ENCODE measurements at places on chromosomes 5 and 9.
A peak's percentile ranks its signal among the peaks of the same experiment; 100 is the strongest.

DNA sequence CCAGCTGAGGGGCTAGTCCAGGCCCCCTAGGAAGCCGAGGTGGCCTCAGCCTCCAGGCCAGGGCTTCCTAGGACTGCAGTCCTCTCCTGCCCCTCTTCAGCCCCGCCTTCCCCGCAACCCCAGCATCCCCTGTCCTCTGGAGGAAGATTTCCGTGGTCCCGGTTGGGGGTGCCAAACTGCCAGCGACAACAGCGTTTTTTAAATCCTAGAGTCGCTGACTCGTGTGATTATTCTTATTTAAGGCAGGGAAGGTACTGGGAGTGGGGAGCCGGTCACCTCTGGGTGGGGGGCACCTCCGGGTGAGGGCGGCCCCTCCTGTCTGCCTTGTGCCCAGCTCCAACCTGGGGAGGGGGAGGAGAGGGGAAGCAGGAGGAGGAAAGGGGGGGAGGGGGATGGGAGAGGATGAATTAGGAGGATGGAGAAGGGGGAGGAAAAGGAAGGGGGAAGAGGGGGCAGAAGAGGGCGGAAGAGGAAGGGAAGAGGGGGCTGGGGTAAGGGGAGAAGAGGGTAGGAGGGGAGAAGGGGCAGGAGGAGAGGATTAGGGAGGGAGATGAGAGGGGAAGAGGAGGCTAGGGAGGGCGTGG lies 173.1 kb upstream of the IER5L start:
- peak; percentile 87 for DNase-seq

DNA sequence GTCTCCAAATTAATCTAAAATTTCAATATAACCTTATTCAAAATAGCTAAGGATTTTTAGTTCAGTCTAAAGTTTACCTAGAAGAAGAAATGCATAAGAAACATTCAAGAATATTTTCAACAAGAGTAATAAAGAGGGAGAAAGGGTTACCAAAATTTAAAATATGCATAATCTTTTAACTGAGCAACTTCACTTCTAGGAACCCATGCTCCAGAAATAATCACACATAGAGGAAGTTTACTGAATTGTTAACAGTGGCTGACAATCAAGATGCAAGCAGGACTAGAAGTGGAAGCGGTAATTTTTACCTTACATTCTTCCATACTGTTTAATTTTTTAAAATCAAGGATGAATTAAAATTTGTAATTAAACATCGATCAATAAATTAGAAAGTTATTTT lies 1.9 kb downstream of the PJA2 start:
- DNase-seq: peak; percentile 26

DNA sequence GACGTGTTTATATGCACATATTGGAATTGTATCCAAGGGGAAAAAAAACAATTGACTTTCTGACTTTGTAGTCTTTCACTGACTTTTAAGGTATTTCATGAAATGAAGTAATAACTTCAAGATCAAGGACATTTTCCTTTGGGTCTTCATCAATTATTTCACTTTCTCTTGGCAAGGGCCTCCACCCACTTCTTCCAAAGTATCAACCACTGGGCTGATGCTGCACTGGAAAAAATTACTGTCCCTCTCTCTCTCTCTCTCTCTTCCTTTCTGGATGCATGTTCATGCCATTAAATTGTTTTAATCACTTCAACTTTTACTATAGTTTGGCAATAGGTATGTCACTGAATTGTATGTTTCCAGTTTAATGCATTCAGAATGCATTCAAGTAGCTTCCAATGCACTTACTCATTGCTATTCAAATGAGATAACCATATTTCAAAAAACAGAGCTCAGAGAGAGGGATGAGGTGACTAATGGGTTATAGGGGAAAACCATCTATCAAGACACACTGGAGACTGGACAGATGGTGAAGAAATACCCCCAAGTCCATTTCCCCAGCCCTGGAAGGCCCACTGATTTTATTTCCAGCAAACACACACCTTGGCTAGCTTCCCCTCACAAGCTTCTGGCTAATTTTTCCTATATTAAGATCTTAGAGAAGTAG lies 585.3 kb downstream of the EBF1 start:
- DNase-seq: no peak

DNA sequence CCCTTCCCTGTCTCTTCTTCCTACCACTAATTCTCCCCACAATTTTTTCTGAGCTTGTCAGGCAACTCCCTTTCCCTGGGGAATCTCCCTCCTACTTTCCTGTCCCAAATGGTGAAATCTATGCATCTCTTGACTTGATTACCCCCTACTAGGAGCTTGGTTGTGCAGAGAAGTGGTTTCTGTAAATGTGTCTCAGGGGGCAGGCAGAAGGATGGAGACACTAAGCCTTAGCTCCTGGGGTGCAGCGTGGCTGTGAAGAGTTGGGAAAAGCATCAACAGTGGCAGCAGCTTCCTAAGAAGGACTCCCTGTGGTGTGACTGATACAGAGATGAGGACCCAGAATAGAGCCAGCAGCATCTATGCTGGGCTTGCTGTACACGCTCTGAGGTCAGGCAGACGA lies 62.3 kb downstream of the NRG2 start:
- peak; percentile 25 for DNase-seq

DNA sequence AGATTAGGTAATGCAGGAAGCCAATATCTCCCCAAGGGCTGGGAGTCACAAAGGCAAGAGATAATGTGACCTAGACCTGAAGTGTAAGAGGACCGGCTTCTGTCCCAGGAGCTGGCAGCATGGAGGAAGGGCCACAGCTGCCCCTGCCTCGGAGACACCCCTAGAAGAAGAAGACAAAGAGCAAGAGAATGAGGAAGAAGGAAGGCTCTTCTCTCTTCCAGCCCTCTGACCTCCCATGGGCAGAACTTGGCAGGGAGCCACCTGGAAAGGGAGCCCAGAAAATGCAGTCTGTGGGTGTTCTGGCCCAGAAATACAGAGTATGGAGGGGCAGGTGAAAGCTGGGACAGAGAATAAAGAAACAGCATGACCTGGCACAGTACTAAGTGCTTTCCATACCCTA lies 151.0 kb downstream of the C5orf15 start:
- no peak for DNase-seq

DNA sequence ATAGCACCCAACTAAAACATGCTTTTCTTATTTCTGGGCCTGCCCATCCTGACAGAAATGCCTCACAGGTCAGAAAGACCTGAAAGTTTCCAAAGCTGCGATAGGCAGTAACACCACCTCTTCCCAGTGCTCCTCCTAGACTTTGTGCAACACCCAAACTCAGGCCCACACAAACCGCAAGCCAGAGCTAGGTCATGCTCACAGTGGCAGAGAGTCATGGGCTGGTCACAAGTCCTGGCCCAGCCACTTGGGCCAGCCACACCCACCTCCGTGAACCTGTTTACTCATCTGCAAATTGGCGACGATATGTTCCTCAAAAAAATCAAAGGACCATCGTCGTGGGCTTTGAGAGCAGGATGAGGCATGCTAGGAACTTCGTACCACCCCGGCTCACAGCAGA lies 44.0 kb upstream of the SLC25A51 start:
- no peak for DNase-seq

GRCh38 chr9:7443541-7443940 lies 356.0 kb downstream of the DMAC1 start:
- no peak for DNase-seq

- DNase-seq: peak; percentile 75
These were observed 8.9 kb downstream of the AGXT2 start for GRCh38 chr5:35038891-35039290.

DNA sequence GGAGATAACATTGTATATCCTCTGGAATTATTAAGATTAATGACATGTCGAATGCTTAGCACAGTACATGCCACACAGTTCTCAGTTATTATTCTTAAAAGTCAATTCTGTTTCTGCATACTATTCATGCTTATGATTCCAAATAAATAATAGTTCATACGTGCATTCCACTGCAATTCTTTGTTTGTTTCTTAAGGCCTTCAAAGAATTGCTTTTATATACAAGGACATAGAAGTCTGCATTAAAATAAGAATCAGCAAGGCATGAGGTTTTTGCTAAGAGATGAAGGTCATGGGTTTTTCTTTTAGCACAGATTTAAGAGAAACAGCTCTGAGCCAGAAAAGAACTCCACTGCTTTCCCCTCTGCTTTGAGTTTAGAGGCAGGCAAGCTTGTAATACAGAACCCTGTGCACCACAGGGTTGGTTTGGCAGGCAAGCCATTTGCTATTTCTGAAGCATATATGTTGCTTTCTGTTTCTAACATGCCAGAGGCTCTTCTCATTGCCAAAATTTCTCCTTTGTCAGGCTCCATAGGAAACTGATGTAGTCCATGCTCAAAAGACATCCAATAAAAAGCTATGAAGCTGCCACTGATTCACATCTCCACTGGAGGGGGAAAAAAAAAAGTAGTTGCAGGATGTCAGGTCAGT lies 420.6 kb upstream of the TYRP1 start:
- DNase-seq: peak; percentile 57

DNA sequence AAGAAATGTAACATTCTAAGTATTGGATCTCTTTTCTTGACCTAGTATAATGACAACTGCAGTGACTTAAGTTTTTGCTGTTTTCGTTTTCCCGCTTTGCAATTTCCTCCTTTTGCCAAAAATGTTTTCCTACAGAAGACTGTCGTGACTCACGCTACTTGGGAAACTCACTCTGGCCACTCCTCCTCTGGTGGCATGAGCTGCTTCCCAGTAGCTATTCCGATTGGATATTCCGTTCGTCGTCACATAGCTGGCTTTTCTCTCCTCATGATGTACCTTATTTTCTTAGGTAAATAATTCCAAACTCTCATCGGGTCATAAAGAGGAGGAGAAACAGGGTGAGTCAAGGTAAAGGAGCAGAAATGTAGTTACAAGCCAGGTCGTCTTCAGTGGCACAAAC lies 64.9 kb downstream of the GOLPH3 start:
- DNase-seq: no peak

GRCh38 chr9:3949744-3950143 lies 350.1 kb downstream of the GLIS3 start:
- DNase-seq: no peak

GRCh38 chr5:155250596-155250995 lies 237.0 kb downstream of the KIF4B start:
- DNase-seq: peak; percentile 77

DNA sequence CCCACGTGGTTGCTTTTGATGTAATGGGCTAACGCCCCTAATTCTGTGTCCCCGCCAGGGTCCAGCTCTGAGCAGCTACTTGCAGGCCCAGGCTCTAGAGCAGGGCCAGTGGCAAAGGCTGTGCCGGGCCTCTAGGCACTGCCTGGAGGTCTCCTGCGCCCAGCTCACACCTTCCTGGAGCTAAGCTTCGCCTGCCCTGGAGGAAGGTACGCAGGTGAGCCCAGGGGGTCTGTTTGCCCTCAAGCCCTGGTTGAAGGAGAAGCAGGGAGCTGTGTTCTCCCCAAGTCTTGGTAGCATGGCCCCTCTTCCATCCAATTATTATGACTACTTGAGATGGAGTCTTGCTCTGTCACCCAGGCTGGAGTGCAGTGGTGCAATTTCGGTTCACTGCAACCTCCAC lies 5.2 kb upstream of the LMX1B start:
- no peak for DNase-seq

DNA sequence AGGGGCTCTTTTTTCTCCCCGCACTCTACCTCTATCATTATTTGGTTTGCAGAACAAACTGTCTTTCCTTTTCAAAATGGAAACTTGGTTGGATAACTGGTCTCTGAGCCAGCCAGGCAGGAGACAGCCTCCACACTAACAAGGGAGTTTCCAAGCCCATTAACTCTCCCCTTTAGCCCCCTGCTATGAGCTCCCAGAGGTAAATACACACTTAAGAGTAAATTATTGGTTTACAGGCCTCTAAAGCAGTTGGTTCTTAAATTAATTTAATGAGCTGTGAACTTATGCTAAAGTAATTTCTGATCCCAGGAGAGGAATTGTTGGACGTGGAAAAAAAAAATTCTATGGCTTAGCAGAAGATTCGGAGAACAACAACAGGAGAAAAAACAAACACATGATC lies 30.3 kb downstream of the EPB41L4A start:
- peak; percentile 41 for DNase-seq

DNA sequence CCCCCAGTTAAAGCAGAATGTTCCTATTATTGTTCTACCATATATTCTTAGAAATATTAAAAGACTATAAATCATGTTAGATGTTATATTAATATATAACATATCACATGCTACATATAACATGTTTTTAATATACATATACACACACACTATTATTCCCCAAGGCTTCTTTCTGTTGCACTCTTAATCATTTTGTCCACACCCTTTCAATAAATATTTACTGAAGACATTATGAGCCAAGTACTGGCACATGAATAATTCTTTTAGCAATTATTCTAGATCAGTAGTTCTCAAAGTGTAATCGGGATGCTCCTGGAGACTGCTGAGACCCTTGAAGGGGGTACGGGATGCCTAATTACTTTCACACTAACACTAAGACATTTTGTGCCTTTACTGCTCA lies 143.9 kb downstream of the GNAQ start:
- no peak for DNase-seq

- DNase-seq: no peak
These were observed 36.7 kb upstream of the F2R start for GRCh38 chr5:76679231-76679630.

DNA sequence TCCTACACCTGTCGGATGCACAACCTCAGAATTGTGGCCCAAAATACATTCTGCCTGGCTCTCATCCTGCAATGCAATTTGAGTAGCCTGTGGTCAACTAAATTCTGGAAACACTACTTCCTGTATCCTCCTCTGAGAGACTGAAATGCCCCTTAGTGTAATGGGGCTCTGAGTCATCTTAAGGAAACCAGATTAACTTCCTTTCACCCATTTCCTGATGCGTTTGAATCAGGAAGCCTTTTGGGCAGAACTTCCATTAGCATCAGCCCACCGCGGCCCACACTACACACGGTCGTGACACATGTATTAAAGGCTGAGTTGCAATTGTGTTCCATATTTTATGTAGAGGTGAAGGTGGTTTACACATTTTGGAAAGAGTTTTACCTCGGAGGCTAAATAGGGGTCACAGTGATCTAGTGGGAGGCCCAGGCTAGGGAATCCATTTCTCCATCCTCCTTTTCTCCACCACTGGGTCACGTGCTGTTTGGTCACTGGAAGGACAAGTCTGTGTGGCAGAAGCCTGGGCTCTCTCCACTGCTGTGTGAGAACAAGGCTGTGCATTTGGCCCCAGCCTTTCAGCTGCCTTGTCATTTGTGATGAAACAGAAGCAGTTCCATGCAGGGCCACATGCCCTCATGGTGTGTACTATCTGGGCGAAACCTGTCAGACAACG lies 55.9 kb downstream of the DAP start:
- DNase-seq: no peak

All from eye (tissue), 1 donor.